Tongue (tissue), 3 donors: ENCODE measurements at places on chromosomes 5 and 9. TPM values are rescaled to one million over a fixed set of nuclear protein-coding genes. Genes with fewer than 3 reads are reported as not detected.

Gene DDX4
- not detected for total RNA-seq

GRCh38 chr5:144101616-144102015 is 68.8 kb downstream of the YIPF5 start:
- DNase-seq: no peak

- no peak for DNase-seq
Observed at GRCh38 chr5:63961125-63961597, 1.1 kb downstream of the HTR1A start.

Gene RNF14
- total RNA-seq: 79.0 TPM

GRCh38 chr5:68834491-68834981 is 259.3 kb upstream of the SLC30A5 start:
- DNase-seq: peak; percentile 14
